ENCODE measurements at places on chromosomes 3 and 15.

- DNase-seq = no peak
These were observed 37.9 kb downstream of the MYO5C start for GRCh38 chr15:52257734-52258062.

DNA sequence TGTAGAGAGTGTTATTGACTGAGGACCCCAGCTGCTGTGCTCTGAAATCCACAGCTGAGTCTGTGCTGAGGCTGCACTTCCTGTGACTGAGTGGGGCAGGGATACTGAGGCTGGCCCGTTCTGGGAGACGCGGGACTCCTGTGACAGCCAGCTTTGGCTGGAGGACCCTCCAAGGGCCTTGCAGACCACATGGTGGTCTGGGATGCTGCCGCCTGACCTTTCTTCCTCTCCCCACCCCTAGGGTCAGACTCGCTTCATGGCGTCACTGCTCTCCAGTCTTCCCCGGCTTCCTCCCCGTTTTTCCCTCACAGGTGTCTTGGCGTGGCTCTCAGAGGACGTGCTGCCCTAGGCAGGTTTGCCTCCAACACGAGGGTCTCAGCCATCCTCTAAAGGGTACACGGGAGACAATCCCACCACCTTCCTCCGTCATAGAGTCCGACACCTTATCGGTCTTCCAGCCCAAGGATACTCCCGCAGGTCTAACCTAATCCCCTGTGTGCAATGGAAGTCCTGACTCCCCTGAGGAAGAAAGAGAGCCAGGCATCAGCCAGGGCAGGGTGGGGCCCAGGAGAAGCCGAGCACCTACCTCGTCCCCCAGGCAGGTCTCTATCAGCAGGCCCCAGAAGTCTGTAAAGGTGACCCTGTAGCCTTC, 19.9 kb upstream of the EHD4 start:
- DNase-seq = no peak

DNA sequence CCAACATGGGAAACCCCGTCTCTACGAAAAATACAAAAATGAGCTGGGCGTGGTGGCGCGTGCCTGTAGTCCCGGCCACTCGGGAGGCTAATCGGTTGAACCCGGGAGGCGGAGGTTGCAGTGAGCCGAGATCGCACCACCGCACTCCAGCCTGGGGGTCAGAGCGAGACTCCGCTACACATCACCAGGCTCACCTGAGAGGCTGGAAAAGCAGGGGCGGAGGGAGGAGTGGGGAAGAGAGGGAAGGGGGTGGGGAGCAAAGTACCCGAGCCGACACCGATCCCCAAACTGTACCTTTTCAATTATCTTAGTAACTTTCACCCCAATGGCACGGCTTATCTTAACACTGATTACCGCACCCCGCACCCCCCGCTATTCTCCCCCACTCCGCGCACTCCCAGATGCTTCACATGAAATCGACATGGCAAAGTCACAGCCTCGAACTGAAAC, 46.4 kb upstream of the SYNM start:
- DNase-seq = peak; percentile 52

DNA sequence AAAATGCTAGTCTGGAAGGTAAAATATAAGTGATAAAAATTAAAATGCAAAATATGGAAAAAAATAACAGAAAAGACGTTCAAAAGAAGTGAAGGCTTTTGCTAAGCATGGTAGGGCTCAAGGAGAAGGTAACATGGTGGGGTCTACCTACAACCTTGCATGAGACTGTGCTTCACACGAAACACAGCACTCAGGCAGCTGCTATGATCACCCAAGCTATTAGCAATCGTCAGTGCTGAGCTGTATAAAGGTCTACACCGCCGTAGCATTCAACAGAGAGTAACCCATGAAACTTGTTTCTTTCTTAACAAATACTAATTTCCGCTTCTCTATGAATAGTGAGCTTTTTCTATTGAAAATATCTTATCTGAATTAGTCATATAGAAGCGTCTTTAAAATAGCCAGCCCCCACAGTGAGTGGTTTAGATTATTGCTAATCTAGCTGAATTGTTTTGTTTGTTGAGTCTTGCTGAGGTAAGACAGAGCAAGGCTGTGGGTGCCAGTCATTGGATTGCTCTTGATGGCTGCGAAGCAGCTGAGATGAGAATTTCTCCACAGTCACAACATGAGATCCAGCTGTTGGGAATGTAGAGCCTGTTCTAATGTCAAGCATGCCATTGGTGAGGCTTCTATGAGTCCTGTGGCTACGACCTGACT, 230.0 kb downstream of the KLF13 start:
- DNase-seq = no peak

GRCh38 chr15:87355946-87356345, 900.6 kb downstream of the NTRK3 start:
- DNase-seq = no peak

GRCh38 chr3:71146673-71147072, 436.9 kb downstream of the FOXP1 start:
- no peak for DNase-seq

GRCh38 chr3:129747992-129748391, 141.5 kb upstream of the PLXND1 start:
- DNase-seq = no peak

DNA sequence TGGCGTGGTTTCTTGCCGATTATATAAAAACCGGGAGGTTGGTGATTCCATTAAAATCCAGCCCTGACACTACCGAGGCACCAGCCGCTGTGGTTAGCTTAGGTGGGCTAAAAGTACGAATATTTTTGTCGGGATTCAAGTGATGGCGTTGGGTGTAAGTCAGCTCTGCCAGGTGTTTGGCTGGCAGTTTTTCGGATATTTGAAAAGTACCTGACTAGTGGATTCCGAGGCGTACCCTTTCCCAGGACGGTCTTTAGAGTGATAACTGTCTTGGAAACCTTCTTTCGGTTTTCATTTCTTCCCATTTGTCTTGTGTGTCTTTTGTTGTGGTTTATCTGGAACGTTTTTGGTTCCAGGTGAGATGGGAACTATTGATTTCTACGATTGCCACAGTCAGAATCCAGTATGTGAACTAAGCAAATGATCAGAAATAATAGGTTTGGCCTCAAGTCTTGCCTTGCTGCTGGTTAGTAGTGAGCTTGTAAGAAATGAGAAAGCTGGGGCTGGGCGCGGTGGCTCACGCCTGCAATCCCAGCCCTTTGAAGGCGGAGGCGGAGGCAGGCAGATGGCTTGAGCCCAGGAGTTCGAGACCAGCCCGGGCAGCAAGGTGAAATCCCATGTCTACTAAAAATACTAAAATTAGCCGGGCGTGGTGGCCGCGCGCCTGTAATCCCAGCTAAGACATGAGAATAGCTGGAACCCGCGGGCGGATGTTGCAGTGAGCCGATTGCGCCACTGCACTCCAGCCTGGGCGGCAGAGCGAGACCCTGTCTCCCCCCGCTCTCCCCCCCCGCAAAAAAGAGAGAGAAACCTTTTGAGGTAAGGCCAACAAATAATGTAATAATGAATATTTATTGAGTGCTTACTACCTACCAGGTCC, 1.4 kb downstream of the FYTTD1 start:
- DNase-seq = peak; percentile 82

GRCh38 chr3:71078723-71079525, 504.6 kb downstream of the FOXP1 start:
- DNase-seq = no peak

GRCh38 chr15:83475551-83475950, 28.4 kb downstream of the SH3GL3 start:
- no peak for DNase-seq

- no peak for DNase-seq
These were observed 43.6 kb upstream of the CHRNB4 start for GRCh38 chr15:78684657-78685056.
